ENCODE measurements at places on chromosomes 1 and 21. TPM values are rescaled to one million over a fixed set of nuclear protein-coding genes. Genes with fewer than 3 reads are reported as not detected.

The CTBS gene
- total RNA-seq: 20.2 TPM

The LCE5A gene
- not detected for total RNA-seq

The RXRG gene
- not detected for total RNA-seq

The PAFAH2 gene
- total RNA-seq: 8.4 TPM

The LMX1A gene
- not detected for total RNA-seq

The NECAP2 gene
- 67.5 TPM for total RNA-seq

The ATP6V0B gene
- 130 TPM for total RNA-seq

The RASAL2 gene
- 34.2 TPM for total RNA-seq

The USP48 gene
- total RNA-seq: 73.6 TPM

DNA sequence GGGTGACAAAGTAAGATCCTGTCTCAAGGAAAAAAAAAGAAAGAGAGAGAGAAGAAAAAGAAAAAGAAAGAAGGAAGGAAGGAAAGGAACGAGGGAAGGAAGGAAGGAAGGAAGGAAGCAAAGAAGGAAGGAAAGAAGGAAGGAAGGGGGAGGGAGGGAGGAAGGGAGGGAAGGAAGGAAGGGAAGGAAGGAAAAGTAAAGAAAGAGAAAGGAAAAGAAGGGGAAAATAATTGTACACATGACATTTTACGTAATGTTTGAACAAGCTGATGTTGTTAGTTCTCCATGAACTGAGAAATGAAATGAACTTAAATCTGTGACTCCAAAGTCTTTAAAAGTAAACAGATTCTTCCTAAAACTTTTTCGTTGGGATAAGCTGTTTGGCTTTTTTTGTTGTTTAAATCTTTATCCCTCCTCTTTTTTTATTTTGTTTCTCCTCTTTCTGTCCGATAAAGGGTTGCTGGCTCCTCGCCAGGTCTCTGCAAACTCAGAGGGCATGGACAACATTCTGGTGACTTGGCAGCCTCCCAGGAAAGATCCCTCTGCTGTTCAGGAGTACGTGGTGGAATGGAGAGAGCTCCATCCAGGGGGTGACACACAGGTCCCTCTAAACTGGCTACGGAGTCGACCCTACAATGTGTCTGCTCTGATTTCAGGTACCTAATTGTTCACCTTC, 59.8 kb downstream of the IL12RB2 start:
- H3K27ac ChIP-seq: no peak overlapping the region
- H3K4me3 ChIP-seq: no peak overlapping the region
- DNase-seq: no peak
- H3K4me1 ChIP-seq: peaks cover 5% of the 10 kb centered on the region

- H3K36me3 ChIP-seq: peaks cover 2% of the 10 kb centered on the region
- H3K27ac ChIP-seq: no peak overlapping the region
- no peaks in the 10 kb centered on the region for H3K27me3 ChIP-seq
- H3K4me1 ChIP-seq: peaks cover 29% of the 10 kb centered on the region
- no peak overlapping the region for H3K4me3 ChIP-seq
Measured at GRCh38 chr1:55572878-55573734, 357.9 kb upstream of the USP24 start.

DNA sequence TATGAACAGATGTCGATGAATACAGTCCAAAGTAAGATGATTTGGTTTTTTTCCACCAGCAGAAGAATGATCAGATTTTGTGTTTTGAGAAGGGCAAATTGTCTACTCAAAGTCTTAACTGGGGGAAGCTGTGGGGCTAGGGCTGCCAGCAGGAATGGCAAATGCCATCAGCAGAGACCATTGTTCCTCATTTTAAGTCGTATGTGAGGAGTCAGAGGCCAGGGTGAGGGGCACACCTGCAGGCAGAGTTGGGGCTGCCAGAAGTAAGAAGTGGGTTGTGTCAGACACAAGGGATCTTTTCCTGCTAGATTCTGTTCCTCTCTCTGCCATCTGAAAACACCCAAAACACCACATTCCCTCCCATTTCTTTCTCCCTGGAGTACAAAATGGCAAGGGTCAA, 8.7 kb downstream of the PARK7 start:
- H3K4me3 ChIP-seq: no peak overlapping the region
- peaks cover 7% of the 10 kb centered on the region for H3K4me1 ChIP-seq
- no peaks in the 10 kb centered on the region for H3K27me3 ChIP-seq
- H3K27ac ChIP-seq: no peak overlapping the region

DNA sequence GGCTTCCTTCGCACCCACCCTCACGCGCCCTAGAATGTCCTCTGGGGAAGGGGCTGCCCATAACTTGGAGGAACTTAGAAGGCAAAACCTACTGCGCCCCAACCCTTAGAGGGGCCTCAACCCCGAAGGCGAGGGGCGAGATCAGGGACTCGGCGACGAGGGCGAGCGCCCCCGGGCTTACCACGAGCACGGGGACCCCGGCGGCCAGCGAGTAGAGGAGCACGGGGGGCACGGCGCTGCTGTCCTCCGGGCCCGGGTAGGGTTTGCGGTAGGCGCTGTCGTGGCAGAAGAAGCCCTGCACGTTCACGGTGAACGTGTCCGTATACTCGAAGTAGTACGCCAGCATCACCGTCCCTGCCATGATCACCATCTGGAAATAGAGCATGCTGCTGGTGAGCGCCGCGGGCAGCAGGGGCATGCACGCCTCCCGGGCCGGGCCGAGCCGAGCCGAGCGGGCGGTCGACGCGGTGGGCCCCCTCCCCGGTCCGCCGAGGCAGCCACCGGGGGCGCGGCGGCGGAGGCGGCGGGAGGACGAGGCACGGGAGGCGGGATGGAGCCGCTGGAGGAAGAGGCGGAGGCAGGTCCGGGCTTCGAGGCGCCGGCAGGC, 304 bp downstream of the PLPPR5 start:
- no peak for DNase-seq
- H3K4me1 ChIP-seq: peaks cover 6% of the 10 kb centered on the region
- H3K36me3 ChIP-seq: no peaks in the 10 kb centered on the region
- H3K4me3 ChIP-seq: peak overlapping the region; percentile 63

- H3K4me1 ChIP-seq: no peaks in the 10 kb centered on the region
- DNase-seq: no peak
- no peaks in the 10 kb centered on the region for H3K36me3 ChIP-seq
- peaks cover 31% of the 10 kb centered on the region for H3K27me3 ChIP-seq
- H3K27ac ChIP-seq: no peak overlapping the region
Measured at GRCh38 chr1:62196086-62196690, 1.5 kb downstream of the L1TD1 start.

- no peak overlapping the region for H3K4me3 ChIP-seq
- H3K27ac ChIP-seq: no peak overlapping the region
- no peaks in the 10 kb centered on the region for H3K36me3 ChIP-seq
- no peak for DNase-seq
- no peaks in the 10 kb centered on the region for H3K27me3 ChIP-seq
- H3K4me1 ChIP-seq: peaks cover 23% of the 10 kb centered on the region
Measured at GRCh38 chr21:41621513-41621912, 113.6 kb upstream of the TMPRSS2 start.

DNA sequence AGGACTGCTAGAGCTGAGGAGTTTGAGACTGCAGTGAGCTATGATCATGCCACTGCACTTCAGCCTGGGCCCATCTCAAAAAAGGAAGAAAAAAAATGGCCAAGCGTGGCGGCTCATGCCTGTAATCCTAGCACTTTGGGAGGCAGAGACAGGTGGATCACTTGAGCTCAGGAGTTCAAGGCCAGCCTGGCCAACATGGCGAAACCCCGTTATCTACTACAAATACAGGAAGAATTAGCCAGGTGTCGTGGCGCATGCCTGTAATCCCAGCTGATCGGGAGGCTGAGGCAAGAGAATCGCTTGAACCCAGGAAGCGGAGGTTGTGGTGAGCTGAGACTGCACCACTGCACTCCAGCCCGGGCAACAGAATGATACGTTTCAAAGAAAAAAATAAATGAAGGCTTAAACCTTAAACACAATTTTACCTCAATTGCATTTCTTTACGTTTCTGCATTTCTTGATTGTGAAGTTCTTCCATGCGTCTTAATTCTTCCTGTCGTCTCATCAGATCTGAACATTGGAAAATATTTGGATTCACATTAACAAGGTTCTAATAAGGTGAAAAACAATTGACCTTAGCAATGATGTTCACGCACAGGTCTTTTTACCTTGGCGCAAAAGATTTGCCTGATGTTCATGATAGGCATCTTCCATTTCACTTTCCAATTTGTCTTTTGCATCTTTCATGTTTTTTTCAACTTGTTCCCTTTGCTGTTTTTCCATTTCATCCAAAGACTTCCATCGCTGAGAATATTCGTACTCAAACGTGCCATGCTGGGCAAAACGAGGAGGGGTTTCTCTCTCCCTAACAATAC, 4.2 kb downstream of the SFPQ start:
- H3K36me3 ChIP-seq: peaks cover 79% of the 10 kb centered on the region
- H3K4me1 ChIP-seq: peaks cover 58% of the 10 kb centered on the region
- H3K27me3 ChIP-seq: no peaks in the 10 kb centered on the region
- peak overlapping the region; percentile 85 for H3K4me3 ChIP-seq
- DNase-seq: no peak

DNA sequence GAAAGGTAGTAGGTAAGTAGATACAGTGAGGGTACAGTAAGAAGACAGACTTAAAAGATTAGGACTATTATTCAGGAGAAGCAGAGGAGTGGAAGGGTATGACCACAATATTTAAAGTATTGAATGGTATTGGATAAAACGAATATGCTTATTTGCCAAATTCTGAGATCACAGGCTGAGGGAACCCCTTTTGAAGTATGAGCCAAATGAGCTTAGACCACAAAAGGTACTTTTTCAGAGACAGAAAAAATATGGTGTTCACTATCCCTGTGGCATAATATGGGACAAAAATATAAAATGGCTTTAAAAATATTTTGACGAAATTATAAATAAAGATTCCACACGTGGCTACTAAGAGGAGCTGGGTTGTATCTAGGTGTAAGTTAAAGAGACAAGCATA, 880 bp upstream of the MTF2 start:
- H3K4me3 ChIP-seq: peak overlapping the region; percentile 89
- H3K36me3 ChIP-seq: no peaks in the 10 kb centered on the region
- H3K27me3 ChIP-seq: no peaks in the 10 kb centered on the region
- peak overlapping the region; percentile 98 for H3K27ac ChIP-seq
- DNase-seq: no peak

- H3K36me3 ChIP-seq: no peaks in the 10 kb centered on the region
- H3K27me3 ChIP-seq: peaks cover 15% of the 10 kb centered on the region
- no peak overlapping the region for H3K27ac ChIP-seq
- no peak for DNase-seq
Measured at GRCh38 chr1:206784471-206784903, 12.2 kb upstream of the IL10 start.

- no peak overlapping the region for H3K4me3 ChIP-seq
- no peaks in the 10 kb centered on the region for H3K27me3 ChIP-seq
- H3K4me1 ChIP-seq: peaks cover 4% of the 10 kb centered on the region
Measured at GRCh38 chr1:202599669-202600431, 110.4 kb downstream of the SYT2 start.

GRCh38 chr1:234413990-234414389, 40.7 kb downstream of the COA6 start:
- no peak overlapping the region for H3K4me3 ChIP-seq
- peaks cover 13% of the 10 kb centered on the region for H3K36me3 ChIP-seq
- H3K4me1 ChIP-seq: no peaks in the 10 kb centered on the region

GRCh38 chr1:96544051-96544830, 177.3 kb upstream of the PTBP2 start:
- H3K4me1 ChIP-seq: peaks cover 5% of the 10 kb centered on the region
- no peak overlapping the region for H3K4me3 ChIP-seq
- no peak overlapping the region for H3K27ac ChIP-seq
- H3K36me3 ChIP-seq: no peaks in the 10 kb centered on the region
- no peaks in the 10 kb centered on the region for H3K27me3 ChIP-seq

DNA sequence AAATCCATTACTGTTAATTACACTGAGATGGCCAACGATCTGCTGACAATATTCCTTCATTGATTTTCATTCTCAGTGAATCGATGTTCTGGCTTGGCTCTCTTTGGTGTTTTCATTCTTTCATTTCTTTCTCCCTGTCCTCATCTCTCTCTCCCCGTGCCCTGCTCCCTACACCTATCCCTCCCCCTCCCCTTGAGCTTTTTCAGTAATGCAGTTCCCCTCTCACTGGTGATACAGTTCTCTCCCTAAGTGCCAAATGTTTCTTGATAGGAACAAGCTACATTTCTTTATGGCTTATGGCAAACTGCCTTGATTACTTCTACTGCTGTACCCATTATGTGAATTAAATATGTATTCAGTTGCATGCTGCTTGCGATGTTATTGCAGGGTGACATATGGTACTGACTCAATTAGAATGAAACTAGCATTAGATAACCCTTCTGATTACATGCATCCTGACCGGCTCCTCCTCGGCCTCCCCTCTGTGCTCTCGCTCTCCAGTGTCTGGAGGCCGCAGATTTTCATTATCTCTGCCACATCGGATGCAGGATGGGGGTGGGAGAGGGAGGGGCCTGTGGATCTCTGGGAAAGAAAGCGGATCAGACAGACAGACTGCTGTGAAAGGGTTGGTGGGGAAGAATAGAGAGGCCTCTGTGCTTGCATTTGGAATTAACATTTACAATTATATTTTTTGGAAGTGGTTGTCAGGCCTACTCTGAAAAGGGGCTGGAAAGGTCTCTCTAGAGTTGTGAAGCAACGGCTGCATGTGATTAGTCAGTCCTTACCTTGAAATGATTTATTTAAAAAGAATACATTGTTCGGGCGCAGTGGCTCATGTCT, 130.9 kb downstream of the PBX1 start:
- no peak overlapping the region for H3K27ac ChIP-seq

- peaks cover 22% of the 10 kb centered on the region for H3K36me3 ChIP-seq
- no peak for DNase-seq
- no peak overlapping the region for H3K27ac ChIP-seq
Measured at GRCh38 chr1:219220945-219221344, 47.3 kb downstream of the LYPLAL1 start.

GRCh38 chr1:175408986-175409385, 216.4 kb upstream of the KIAA0040 start:
- H3K4me1 ChIP-seq: no peaks in the 10 kb centered on the region
- H3K36me3 ChIP-seq: no peaks in the 10 kb centered on the region
- no peaks in the 10 kb centered on the region for H3K27me3 ChIP-seq
- H3K27ac ChIP-seq: no peak overlapping the region

GRCh38 chr1:178867670-178868069, 3.2 kb downstream of the ANGPTL1 start:
- H3K36me3 ChIP-seq: no peaks in the 10 kb centered on the region
- peak overlapping the region; percentile 71 for H3K27ac ChIP-seq
- peak overlapping the region; percentile 58 for H3K4me3 ChIP-seq

DNA sequence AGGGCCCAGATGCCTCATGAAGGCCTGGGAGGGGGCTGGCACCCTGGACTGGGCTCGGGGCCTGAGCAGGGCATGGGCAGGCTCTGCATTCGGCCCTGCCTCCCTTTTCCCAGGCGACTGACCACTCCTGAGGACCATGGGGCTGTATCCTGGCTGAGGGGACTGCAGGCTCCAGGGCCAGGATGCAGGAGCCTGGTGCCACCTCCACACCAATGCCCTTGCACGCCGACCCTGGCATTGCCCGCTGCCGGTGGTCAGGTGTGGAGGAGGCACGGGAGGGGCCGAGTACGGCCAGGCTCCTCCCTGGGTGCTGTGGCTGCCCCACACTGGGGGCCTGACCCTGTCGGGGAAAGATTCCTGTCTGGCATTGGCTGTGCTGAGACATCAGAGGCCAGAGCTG, 128.9 kb downstream of the SIK1 start:
- DNase-seq: no peak
- no peak overlapping the region for H3K4me3 ChIP-seq
- no peaks in the 10 kb centered on the region for H3K36me3 ChIP-seq
- H3K4me1 ChIP-seq: peaks cover 8% of the 10 kb centered on the region
- H3K27me3 ChIP-seq: peaks cover 21% of the 10 kb centered on the region

- peaks cover 2% of the 10 kb centered on the region for H3K36me3 ChIP-seq
- no peaks in the 10 kb centered on the region for H3K27me3 ChIP-seq
- no peak overlapping the region for H3K4me3 ChIP-seq
- H3K27ac ChIP-seq: no peak overlapping the region
- peaks cover 12% of the 10 kb centered on the region for H3K4me1 ChIP-seq
- no peak for DNase-seq
Measured at GRCh38 chr1:235857756-235858155, 8.9 kb downstream of the LYST start.
